ENCODE measurements at places on chromosomes 16 and 17. TPM values are rescaled to one million over a fixed set of nuclear protein-coding genes. Genes with fewer than 3 reads are reported as not detected.

- DNase-seq: no peak
- no peaks in the 10 kb centered on the region for H3K27me3 ChIP-seq
- H3K36me3 ChIP-seq: no peaks in the 10 kb centered on the region
- no peaks in the 10 kb centered on the region for H3K4me1 ChIP-seq
These were observed 8.4 kb upstream of the GHDC start for GRCh38 chr17:42202696-42203095.

Gene TVP23B
- total RNA-seq: 70.0 TPM

DNA sequence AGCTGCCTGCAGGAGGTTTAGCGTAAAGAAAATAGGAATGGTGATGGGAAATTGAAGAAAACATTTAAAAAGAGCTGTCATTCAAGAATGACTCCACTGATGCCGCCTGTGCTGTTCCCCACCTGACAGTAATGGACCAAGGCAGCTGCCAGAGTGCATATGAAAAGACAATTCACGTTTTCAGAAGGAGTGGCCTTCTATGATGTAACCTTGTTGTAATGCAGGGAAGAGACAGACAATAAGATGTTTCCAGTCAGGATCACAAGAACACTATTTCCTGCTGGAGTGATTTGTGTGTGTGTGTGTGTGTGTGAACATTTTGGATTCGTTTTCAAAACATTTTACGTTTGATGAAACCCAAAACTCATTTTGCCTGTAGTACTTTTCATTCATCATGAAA is 203.7 kb downstream of the LGALS9B start:
- no peaks in the 10 kb centered on the region for H3K36me3 ChIP-seq
- no peak for DNase-seq
- H3K4me3 ChIP-seq: no peak overlapping the region
- H3K27me3 ChIP-seq: no peaks in the 10 kb centered on the region
- no peaks in the 10 kb centered on the region for H3K4me1 ChIP-seq
- no peak overlapping the region for H3K27ac ChIP-seq

Gene ABCC3
- 18.1 TPM for total RNA-seq

GRCh38 chr17:49393491-49394255 is 21.0 kb downstream of the PHB1 start:
- no peak for DNase-seq
- no peak overlapping the region for H3K27ac ChIP-seq
- H3K4me1 ChIP-seq: no peaks in the 10 kb centered on the region
- no peaks in the 10 kb centered on the region for H3K36me3 ChIP-seq
- no peaks in the 10 kb centered on the region for H3K27me3 ChIP-seq

Gene MFSD11
- 59.4 TPM for total RNA-seq

- H3K36me3 ChIP-seq: no peaks in the 10 kb centered on the region
- peak; percentile 61 for DNase-seq
- no peaks in the 10 kb centered on the region for H3K27me3 ChIP-seq
These were observed 10.0 kb upstream of the CD300LD start for GRCh38 chr17:74601944-74602572.

DNA sequence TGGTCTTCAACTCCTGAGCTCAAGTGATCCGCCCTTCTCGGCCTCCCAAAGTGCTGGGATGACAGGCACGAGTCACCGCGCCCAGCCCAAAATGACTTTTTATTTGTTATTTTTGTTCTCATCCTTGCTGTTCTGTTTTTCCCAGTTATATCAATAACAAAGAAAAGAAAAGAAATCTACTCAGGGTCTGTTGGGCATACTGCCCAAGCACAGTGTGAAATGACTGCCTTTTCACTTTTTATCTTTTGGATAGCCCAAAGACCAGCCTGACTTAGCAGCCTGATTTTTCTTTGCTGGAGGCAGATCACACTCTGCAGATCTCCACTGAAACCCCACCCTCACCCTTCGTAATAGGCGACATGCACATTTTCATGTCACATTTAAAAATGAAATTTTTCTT is 493.2 kb downstream of the MAF start:
- DNase-seq: no peak
- H3K36me3 ChIP-seq: no peaks in the 10 kb centered on the region

DNA sequence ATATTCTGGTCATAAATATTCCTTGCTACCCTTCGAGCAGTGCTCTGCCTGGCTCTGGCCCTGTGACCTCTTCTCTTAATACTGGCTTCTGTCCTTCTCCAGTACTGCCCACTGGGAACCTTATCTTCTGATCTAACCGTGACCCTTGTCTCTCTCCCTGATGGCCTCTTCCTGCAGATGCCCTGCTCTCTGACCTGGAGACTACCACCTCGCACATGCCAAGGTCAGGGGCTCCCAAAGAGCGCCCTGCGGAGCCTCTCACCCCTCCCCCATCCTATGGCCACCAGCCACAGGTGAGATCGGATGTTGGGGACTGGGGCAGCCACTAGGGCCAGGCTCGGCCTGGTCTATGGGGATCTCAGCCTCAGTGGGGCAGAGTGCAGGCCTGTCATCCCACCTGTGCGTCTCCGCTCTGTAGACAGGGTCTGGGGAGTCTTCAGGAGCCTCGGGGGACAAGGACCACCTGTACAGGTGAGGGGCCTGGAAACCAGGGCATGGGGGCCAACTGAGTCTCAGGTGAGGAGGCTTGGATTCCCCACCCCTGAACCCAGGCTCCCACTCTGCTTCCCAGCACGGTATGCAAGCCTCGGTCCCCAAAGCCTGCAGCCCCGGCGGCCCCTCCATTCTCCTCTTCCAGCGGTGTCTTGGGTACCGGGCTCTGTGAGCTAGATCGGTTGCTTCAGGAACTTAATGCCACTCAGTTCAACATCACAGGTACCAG is 1.5 kb downstream of the TGFB1I1 start:
- H3K27ac ChIP-seq: no peak overlapping the region
- no peaks in the 10 kb centered on the region for H3K36me3 ChIP-seq
- peaks cover 19% of the 10 kb centered on the region for H3K4me1 ChIP-seq

DNA sequence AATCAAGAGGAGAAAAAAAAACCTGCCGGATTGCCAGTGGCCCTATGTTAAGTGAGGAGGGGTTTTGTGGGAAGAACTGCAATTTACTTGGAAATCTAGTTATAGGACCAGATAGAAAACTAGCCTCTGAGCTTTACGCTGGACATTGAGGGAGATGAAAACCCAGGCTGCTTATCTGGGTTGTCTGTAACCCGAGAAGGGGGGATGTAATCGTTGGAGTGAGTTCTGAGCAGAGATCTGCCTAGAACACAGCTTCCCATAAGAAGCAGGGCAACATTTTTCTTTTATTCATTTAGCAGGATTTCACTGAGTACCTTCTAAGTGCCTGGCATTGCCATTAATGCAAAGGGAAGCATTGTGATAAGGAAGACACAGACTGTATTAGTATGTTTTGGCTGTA is 70.6 kb downstream of the KATNIP start:
- no peak overlapping the region for H3K27ac ChIP-seq
- H3K36me3 ChIP-seq: no peaks in the 10 kb centered on the region
- no peak for DNase-seq
- H3K27me3 ChIP-seq: no peaks in the 10 kb centered on the region

DNA sequence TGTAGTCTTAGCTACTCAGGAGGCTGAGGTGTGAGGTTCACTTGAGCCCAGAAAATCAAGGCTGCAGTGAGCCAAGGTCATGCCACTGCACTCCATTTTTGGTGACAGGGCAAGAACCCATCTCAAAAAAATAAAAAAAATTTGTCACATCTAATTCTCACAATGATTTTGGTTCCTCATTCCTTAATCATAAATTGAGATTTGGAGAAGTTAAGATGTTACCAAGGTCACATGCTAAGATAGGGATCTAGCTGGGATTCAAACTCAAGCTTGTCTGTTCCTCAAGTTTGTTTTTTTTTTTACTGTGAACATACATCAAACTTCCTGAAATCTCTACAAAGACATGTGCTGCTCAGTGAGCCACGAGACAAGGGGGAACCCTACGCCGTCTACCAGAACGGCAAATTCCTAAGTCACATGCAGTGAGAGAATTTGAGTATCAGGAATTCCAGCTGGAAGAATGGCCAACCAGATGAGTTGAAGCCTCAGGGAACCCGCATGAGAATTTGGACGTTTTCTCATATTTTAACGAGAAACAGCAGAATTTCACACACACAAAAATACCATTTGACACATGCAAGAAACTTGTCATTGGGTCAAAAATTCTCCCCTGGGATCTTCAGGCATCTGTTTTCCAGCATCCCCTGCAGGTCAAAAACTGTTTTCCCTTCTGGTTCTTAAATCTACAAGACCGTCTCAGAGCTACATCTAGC is 414.1 kb upstream of the GOT2 start:
- no peaks in the 10 kb centered on the region for H3K4me1 ChIP-seq
- DNase-seq: no peak
- H3K27me3 ChIP-seq: no peaks in the 10 kb centered on the region
- H3K4me3 ChIP-seq: no peak overlapping the region
- H3K36me3 ChIP-seq: no peaks in the 10 kb centered on the region
- H3K27ac ChIP-seq: no peak overlapping the region

DNA sequence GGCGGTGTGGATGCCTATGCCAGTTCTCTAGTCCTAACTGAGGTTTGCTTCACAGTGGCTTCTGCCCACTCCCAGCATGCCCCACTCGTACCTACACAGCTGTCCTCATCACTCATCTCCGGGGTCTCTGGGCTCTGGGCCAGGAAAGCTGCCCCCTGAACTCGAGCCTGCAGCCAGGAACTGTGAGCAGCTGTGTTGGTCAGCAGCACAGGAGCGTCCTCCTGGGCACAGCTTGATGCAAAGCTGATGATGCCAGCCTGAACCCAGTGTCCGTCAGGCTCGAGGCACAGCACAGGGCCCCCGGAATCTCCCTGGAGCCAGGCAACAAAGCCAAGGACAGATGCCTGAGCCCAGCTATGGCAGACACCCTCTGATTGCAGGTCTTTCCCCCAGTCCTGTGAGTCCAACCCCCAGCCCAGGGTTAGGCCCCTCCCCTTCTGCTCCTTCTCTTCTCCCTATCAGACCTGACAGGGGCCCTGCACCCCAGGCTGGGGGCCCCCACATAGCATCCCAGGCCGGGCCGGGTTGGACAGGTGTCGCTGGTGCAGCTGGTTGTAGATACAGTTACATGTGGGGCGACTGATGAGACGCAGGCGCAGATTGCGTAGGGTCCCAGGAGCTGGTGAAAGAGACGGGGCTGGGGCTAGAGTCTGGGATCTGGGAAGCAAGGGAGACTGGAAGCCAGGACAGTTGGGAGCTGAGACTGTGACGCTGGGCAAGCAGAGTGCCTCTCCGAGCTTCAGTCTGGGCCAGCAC is 2.7 kb downstream of the PRSS53 start:
- no peak overlapping the region for H3K27ac ChIP-seq
- no peaks in the 10 kb centered on the region for H3K4me1 ChIP-seq
- no peaks in the 10 kb centered on the region for H3K36me3 ChIP-seq
- no peaks in the 10 kb centered on the region for H3K27me3 ChIP-seq
- H3K4me3 ChIP-seq: no peak overlapping the region
- DNase-seq: peak; percentile 3

Gene CCDC47
- 82.7 TPM for total RNA-seq

- peaks cover 5% of the 10 kb centered on the region for H3K4me1 ChIP-seq
- H3K4me3 ChIP-seq: no peak overlapping the region
- no peaks in the 10 kb centered on the region for H3K27me3 ChIP-seq
- DNase-seq: no peak
These were observed 36.0 kb upstream of the ICAM2 start for GRCh38 chr17:64056269-64057005.

GRCh38 chr16:27461483-27462171 is 59.7 kb downstream of the IL21R start:
- H3K27me3 ChIP-seq: no peaks in the 10 kb centered on the region
- H3K36me3 ChIP-seq: no peaks in the 10 kb centered on the region
- H3K4me1 ChIP-seq: peaks cover 9% of the 10 kb centered on the region
- no peak overlapping the region for H3K4me3 ChIP-seq
- no peak overlapping the region for H3K27ac ChIP-seq

GRCh38 chr17:73265646-73266640 is 4.3 kb upstream of the CPSF4L start:
- H3K4me1 ChIP-seq: peaks cover 21% of the 10 kb centered on the region
- no peak overlapping the region for H3K4me3 ChIP-seq
- H3K27me3 ChIP-seq: no peaks in the 10 kb centered on the region
- H3K27ac ChIP-seq: no peak overlapping the region
- no peak for DNase-seq

- no peak overlapping the region for H3K27ac ChIP-seq
- H3K4me3 ChIP-seq: no peak overlapping the region
- H3K36me3 ChIP-seq: no peaks in the 10 kb centered on the region
- no peaks in the 10 kb centered on the region for H3K27me3 ChIP-seq
These were observed 119.4 kb downstream of the RBFOX1 start for GRCh38 chr16:7452090-7452489.

Gene C16orf78
- total RNA-seq: not detected

DNA sequence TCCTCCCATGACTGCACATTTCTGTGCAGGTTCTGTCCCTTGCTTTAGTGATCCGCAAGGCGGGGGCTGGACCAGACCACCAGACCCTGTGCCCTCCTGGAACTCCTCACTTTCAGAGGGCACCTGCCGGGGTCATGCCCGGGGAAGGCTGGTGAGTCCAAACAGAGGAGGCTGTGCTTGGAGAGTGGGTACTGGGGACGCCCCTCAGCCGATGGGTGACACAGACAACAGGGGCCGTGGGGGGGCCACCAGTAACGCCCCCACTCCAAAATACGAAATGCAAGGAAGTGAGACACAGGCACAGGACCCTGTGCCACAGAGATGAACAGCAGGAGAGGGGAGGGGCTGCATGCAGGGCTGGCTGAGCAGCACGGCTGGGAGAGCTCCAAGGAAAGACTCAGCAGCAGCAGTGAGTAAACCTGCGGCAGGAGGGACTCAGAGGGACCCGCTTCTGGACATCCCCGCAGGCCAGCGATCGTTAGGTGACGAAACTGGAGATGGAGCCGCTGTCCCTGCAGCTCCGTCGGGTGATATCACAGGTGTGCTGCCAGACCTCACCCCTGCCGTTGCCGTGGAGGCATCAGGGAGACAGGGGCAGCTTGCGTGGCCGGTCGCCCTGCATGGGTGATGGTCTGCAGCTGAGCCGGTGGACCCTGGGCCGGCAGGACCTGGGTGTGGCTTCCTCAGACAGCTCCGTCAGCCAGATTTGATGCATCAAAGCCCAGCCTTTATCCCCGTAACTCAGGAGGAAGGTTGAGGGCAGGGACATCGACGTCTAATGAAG is 71.2 kb upstream of the GNG13 start:
- H3K4me3 ChIP-seq: no peak overlapping the region
- DNase-seq: no peak
- no peaks in the 10 kb centered on the region for H3K4me1 ChIP-seq
- H3K27me3 ChIP-seq: no peaks in the 10 kb centered on the region

Gene ACSM2B
- total RNA-seq: 32.5 TPM

- no peak overlapping the region for H3K4me3 ChIP-seq
- peak; percentile 28 for DNase-seq
- H3K27ac ChIP-seq: peak overlapping the region; percentile 32
- H3K27me3 ChIP-seq: no peaks in the 10 kb centered on the region
These were observed 3.4 kb downstream of the ANKRD40CL start for GRCh38 chr17:50763716-50764475.

Gene WDR81
- 24.4 TPM for total RNA-seq

Gene MT1G
- 64.1 TPM for total RNA-seq

Gene CMTM1
- total RNA-seq: 1.4 TPM

Measured in hepatocyte (in vitro differentiated cells).